ENCODE measurements at places on chromosomes 1 and 21. TPM values are rescaled to one million over a fixed set of nuclear protein-coding genes. Genes with fewer than 3 reads are reported as not detected.

The SNRPE gene
- polyA plus RNA-seq: 81.1 TPM

The SCYL3 gene
- polyA plus RNA-seq: 4.6 TPM

The GOLT1A gene
- 136 TPM for polyA plus RNA-seq

DNA sequence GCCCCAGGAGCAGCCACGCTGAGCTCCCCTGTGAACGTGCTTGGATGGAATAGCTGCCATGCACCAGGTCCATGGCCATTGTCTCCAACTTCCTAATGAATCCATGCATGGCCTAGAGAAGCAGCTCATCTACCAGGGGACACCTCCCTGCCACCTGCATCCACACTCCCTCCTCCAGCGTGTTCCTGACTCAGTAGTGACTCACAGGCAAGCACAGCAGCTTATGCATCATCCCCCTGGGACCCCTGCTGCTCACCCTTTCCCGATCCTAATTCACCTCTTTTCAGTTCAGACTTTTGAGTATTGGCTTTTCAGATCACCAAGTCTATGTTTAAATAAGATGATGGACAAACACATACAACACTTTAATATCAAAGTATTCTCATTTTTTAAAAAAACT is 39.9 kb upstream of the TADA1 start:
- no peak overlapping the region for H3K4me3 ChIP-seq
- H3K4me1 ChIP-seq: no peaks in the 10 kb centered on the region
- no peak for DNase-seq
- no peak overlapping the region for H3K27ac ChIP-seq
- peaks cover 35% of the 10 kb centered on the region for H3K27me3 ChIP-seq

DNA sequence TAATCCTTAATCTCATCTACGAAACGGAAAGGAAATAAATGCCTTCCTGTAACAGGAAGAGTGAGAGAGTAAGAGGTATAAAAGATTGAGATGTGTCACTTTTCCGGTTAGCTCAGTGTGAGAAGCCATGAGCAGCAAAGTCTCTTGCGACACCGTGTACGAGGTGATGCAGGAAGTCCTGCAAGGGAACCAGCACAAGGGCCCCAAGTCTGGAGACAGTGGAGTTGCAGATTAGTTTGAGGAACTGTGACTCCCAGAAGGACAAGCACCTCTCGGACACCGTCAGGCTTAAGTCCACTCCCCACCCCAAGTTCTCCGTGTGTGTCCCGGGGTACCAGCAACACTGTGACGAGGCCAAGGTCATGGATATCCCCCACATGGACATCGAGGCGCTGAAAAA is 592.3 kb upstream of the ADGRL2 start:
- H3K36me3 ChIP-seq: no peaks in the 10 kb centered on the region
- H3K4me1 ChIP-seq: no peaks in the 10 kb centered on the region
- DNase-seq: no peak
- no peak overlapping the region for H3K27ac ChIP-seq
- no peaks in the 10 kb centered on the region for H3K27me3 ChIP-seq

GRCh38 chr1:212967801-212968200 is 17.5 kb downstream of the VASH2 start:
- H3K36me3 ChIP-seq: no peaks in the 10 kb centered on the region
- DNase-seq: peak; percentile 18
- no peaks in the 10 kb centered on the region for H3K4me1 ChIP-seq
- H3K27ac ChIP-seq: no peak overlapping the region

DNA sequence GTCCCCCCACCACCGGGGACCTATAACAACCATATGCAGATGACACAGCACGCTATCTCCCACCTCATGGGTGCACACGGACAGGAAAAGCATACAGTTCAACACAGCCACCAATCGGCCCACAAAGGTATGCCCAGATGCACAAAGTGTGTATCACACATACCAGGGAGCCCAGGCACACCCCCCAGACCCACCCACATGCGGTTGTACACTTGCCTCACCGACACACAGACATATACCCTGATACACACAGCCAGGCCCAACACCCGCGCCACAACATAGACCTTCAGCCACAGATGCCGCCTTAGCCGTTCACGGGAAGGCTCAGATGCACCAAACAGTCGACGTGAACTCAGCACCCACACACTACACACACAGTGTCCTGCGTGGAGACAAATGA is 5.5 kb downstream of the CROCC start:
- H3K27ac ChIP-seq: no peak overlapping the region
- no peak overlapping the region for H3K4me3 ChIP-seq
- H3K27me3 ChIP-seq: no peaks in the 10 kb centered on the region
- no peak for DNase-seq
- H3K4me1 ChIP-seq: no peaks in the 10 kb centered on the region
- no peaks in the 10 kb centered on the region for H3K36me3 ChIP-seq

DNA sequence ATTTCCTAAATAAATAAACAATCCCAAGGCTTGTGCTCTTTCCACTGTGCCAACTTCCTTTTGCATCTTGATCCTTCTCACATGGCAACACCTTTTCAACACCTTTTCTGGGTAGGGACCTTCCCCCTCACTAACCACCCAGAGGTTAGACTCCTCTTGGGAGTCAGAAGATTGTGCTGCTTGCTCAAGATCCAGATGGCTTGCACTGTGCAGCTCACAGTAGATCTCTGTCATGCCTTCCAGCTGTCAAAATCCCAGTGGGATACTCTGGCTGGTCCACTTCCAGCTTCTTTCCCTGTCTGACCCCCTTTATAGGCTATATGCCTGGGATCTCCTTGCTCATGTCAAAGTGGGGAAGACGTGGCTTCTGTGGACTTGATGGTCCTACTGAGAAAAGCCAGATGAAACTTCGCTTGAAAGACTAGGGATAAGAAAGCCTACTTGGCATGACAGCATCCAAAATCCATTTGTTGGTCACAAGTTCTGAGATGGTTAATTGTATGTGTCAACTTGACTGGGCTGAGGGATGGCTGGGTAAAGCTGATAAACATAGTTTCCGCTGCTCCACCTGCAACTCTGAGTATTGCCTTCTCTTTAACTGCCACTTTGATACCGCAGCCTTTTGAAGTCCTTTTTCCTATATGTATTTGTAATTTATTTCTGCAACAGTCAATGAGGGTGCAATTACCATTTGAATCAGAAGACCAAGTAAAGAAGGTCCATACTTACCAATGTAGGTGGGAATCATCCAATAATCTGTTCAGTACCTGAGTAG is 74.5 kb downstream of the S1PR1 start:
- no peak overlapping the region for H3K4me3 ChIP-seq
- no peaks in the 10 kb centered on the region for H3K4me1 ChIP-seq
- no peak for DNase-seq
- no peak overlapping the region for H3K27ac ChIP-seq

DNA sequence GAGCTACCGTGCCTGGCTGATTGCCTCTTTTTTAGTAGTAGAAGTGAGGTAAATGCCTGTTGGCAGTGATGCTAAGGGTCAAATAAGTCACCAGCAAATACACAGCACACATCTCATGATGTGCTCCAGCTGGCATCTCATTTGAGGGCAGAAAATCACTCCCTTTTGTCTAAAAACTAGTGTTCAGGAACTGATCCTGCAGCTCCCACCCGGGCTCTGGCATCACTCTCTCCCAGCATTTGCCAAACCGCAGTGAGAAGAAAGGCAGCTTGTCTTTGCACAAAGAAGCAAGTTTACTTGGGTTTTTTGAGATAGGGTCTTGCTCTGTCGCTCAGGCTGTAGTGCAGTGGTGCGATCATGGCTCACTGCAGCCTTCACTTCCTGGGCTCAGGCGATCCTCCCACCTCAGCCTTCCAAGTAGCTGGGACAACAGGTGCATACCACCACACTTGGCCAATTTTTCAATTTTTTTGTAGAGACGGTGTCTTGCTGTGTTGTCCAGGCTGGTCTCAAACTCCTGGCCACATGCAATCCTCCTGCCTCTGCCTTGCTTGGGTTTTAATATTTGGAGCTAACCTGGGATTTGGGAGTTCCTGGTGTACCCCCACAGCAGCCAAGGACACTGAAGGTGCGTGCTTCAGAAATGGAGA is 4.1 kb downstream of the RBP7 start:
- no peaks in the 10 kb centered on the region for H3K27me3 ChIP-seq
- H3K4me1 ChIP-seq: no peaks in the 10 kb centered on the region
- no peak overlapping the region for H3K27ac ChIP-seq
- DNase-seq: no peak
- H3K4me3 ChIP-seq: no peak overlapping the region
- no peaks in the 10 kb centered on the region for H3K36me3 ChIP-seq

DNA sequence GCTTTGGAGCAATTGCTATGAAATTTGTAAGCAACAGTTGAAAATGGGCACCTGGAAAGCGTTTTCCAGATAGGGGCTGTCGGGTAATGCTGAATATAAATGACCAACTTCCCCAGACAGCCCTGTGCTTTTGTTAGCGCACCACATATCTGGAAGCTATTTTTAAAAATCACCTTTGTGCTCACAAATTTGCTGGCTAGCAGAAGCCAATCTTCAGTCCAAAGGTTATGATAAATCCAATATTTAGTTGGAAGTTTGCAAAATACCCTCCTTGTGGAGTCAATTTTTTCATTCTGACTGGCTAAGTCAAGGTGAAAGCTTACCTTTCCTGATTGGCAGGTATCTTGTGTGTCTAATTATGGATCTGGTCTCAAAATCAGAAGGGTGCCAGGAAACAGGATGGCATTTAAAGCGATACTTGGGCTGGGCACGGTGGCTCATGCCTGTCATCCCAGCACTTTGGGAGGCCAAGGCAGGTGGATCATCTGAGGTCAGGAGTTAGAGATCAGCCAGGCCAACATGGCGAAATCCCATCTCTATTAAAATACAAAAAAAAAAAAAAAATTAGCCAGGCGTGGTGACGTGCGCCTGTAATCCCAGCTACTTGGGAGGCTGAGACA is 124.1 kb upstream of the AJAP1 start:
- H3K36me3 ChIP-seq: no peaks in the 10 kb centered on the region
- no peaks in the 10 kb centered on the region for H3K4me1 ChIP-seq
- H3K27ac ChIP-seq: no peak overlapping the region

DNA sequence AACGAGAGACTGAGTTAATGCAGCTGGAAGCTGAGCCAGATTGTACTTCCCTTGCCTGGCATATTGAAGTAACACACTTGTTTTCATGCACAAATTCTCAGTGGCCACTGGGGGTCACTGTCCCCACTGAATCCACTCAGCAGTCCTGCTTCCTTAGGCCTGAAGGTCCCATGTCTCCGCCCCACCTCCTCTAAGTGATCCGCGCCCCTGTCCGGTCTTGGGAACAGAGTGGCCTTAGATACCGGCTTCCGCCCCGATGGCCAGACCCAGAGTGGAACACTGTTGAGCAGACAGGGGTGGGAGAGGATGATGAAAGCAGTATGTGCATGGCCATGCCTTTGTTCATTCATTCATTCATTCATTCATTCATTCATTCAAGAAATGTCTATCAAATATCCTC is 34.8 kb downstream of the CHAF1B start:
- no peaks in the 10 kb centered on the region for H3K27me3 ChIP-seq
- peak; percentile 84 for DNase-seq
- H3K36me3 ChIP-seq: peaks cover 10% of the 10 kb centered on the region
- H3K27ac ChIP-seq: no peak overlapping the region
- H3K4me3 ChIP-seq: no peak overlapping the region
